ENCODE measurements at places on chromosomes 1 and 21. TPM values are rescaled to one million over a fixed set of nuclear protein-coding genes. Genes with fewer than 3 reads are reported as not detected.

DNA sequence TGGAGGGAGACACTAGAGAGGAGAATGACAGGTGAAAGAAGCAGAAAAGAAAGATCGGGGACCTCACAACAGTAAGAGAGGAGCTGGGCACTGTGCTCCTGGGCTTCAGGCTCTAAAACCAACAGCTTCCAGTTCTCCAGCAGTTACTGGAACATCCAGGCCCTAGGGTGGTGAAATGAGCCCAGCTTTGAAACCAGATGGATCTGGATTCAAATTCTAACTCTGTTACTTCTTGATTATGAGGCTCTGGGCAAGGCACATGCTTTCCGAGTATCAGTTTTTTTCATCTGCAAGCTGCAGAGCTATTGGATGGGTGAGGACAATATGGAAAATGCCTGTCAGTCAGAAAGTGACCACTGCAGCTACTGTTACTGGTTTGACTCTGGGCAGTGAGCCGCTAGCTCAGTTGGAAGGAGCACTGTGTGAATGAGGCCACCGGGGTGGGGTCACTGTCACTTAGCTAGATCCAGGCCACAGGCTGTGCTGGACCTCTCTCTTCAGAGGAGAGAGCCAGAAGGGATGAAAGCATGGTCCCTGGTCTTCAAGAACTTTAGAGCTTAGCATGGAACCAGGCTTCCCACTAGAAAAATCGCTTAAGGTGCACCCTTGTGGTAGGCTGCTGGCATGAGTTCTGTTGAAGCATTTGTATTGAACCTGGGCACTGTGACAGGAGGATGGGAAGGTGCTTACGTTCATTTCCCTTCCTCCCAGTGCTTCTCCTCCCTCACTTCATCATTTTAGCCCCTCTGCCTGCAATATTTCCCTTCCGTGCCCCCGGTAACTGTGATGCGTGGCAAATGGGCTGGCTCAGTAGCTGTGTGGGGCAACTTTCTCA lies 12.2 kb downstream of the PLEKHO1 start:
- DNase-seq: no peak

DNA sequence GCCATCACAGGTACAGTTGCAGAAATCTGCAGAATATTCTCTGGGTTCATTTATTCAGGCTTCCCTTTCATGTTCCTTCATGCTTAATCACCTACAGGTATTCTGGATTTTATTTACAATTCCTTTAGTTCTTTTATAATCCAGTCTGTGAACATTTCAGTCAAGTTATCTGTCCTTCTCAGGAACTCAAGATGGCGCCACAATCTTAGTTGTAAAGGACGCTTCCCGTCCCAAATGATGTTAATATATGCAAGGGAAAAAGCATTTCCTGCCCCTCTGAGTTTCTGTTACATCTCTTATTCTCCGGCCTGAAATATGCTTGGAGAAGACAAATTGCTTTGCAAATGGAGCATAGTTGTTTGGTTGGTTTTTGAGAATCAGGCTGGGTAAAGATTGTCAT lies 19.3 kb downstream of the F3 start:
- no peak for DNase-seq

- no peak for DNase-seq
Observed at GRCh38 chr1:69492286-69492685, 75.4 kb upstream of the LRRC7 start.

C1orf87 gene
- total RNA-seq: not detected

E2F2 gene
- 23.5 TPM for total RNA-seq
